ENCODE measurements at places on chromosomes 4 and X.

DNA sequence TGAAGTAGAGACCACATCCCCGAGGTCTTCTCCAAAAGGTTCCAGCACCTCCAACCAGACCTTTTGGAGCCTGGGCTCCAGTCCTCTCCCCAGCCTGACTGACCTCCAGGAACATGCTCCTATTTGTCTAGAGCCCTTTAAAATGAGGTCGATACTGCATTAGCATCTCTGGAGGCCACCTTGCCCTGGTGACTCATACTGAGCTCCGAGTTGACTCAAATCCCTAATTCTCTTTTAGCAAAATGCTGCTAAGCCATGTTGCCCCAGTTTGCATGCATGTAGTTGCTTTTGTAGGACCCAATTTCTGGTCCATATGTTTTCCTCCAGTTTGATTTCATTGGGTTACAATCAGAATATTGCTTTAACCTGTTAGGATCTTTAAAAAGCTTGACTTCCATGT is 43.5 kb upstream of the CITED1 start:
- no peak for DNase-seq

DNA sequence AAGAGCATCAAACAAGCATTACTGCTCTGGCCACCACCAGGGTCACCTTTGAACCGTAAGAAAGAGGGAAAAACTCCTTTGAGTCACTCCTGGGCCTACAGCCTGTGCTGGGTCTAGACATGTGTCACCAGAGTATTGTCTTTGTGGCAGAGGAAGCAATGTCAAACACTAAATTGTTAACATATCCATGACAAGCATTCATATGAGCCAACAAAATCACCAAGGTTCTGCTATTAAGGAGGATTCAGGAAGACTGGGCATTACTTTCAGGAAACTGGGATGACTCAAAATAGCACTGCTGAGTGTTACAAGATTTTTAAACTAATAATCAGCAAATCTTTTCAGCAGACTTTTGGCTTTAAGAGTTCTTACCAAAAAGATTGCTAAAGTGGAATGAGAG is 28.1 kb downstream of the LGI2 start:
- DNase-seq, result no peak

- no peak for DNase-seq
Measured at GRCh38 chr4:123812066-123812390, 415.4 kb downstream of the SPRY1 start.

GRCh38 chr4:56757261-56757746 is 64.2 kb downstream of the SPINK2 start:
- peak; percentile 4 for DNase-seq

DNA sequence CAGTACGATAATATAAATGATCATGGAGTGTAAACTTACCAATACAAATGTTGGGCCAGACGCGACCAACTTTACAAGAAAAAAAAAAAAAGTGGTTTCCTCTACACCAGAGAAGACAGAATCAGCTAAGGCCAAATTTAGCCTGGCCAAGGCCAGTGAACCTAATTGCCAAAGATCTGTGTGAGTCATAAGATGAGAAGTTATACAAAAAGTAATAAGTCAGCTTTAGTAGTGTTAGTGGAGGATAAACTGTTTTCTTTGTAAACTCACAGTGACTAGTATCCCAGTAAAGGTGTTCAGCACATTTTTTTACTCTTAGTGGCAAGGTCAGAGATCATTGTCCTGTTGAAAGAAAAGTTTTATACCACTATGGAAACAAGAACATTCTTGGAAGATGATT is 531.4 kb upstream of the TECRL start:
- DNase-seq, result no peak

DNA sequence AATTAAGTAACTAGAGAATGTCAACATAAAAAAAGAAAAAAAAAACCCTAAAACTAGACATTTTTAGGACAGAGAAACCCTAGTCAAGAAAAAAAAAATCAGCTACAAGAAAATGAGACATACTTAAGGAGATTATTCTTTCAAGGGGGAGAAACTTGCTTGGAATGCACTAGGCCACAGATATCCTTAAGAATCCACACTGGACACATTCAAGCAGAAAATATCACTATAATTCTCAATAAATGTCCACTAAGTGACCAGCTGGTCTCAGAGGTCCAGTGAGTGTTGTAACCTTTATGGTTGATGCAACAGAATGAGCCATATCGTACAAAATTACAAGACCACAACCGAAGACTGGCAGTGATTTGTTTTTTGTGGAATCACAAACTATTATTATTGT is 15.6 kb upstream of the IBSP start:
- no peak for DNase-seq

DNA sequence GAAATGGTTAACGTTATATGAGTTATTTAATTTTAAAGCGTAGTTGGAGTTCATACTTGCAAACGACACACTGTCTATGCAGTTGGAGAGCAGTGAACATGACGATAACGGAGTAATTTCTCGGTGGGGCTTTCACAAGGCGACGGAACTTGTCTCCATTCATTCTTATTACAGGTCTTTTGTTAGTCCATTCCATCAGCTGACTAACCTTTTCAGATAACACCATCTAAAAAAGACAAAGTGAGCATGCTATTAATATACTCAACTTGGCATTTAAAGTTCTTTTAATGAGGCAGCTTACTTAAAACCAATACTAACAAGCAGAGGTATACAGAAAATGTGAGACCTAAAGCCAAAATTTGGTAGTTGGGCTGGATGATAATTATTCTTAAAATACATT is 19.9 kb downstream of the MAGT1 start:
- no peak for DNase-seq

GRCh38 chrX:138748480-138748879 is 37.0 kb upstream of the FGF13 start:
- no peak for DNase-seq

- DNase-seq, result no peak
Measured at GRCh38 chr4:117324851-117325491, 239.6 kb upstream of the TRAM1L1 start.

- no peak for DNase-seq
Measured at GRCh38 chrX:140799216-140799615, 89.7 kb downstream of the LINC00632 start.

DNA sequence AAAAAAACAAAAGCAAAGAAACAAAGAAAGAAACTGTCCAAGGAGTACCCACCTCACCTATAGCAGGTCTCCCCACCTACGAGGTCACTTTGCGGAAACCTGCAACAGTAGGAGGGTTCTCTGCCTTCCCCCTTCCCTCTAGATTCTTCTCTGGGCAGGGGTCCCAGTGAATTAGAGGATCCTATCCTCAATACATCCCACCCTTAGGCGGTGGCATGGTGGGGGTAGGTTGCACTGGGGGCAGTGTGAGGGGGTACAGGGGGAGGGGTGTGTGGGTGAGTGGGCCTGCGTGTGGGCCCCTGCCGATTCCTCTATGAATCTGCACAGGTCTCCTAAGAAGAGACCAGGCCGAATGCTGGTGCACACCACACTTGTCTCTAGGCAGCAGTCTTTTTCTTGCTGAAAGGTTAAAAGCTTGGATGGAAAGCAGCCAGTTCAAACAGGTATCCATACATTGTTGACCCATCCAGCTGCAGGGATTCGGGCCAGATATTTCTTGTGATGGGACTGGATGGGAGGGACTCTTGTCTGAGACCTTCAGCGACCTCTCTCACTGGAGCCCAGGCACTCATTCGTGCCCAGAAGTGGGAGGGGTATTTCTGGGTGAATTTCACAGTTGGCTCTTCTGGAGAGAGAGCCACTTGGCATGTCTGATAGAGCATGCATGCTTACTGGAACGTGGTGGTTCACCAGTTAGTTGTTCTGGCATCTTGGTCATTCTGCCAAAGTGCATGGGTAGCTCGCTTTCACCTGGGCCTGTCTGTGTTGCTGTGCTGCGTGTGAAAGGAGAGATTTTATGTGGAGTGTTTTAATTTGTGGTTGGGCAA is 65.6 kb downstream of the NBDY start:
- no peak for DNase-seq

- no peak for DNase-seq
Measured at GRCh38 chrX:38402118-38402517, 49.7 kb downstream of the OTC start.

DNA sequence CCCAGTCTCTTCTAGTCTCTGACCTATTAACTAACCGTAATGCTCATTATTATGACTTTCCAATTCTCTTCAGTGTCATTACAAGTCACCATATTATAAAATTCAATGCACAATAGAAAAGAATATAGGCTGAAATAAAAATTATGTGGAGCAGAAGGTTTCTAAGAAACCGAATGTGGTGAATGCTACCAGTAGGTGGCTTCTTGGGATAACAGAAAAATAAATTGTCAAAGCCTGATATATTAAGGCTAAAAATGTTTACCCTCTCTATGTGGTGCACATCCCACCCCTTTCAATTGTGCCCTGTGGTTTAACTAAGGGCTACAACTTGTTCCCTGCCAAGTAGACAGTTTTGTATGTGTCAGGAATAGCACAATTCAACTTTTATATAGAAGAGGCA is 624.6 kb upstream of the TECRL start:
- DNase-seq, result no peak

GRCh38 chr4:62560858-62561257 is 1360.7 kb downstream of the ADGRL3 start:
- DNase-seq, result no peak

GRCh38 chrX:43559644-43560043 is 96.5 kb upstream of the MAOA start:
- DNase-seq, result no peak

GRCh38 chr4:149164282-149164681 is 651.4 kb downstream of the IQCM start:
- no peak for DNase-seq

GRCh38 chrX:141787655-141788054 is 50.5 kb upstream of the MAGEC3 start:
- no peak for DNase-seq

- no peak for DNase-seq
Measured at GRCh38 chr4:159250751-159251325, 148.0 kb downstream of the RAPGEF2 start.

DNA sequence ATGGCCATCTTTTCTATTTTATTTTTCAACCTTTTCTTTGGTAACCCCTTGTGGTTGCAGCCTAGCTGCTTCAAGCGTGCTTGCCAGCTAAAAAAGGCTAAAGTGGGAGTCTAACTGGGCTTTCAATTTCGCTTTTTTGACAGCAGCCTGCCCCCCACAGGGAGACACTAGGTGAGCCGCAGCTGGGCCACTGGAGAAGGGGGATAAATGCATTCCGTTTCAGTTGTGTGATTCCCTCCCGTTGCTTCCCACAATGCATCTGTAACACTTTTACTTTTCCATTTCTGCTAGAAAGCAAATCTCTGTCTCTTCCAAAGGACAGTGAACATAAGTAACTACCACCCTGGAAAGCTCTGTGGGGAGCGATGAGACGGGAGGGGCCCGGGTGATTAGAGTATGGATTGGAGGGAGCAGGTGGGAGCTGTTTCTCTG is 86.3 kb upstream of the RAPGEF2 start:
- no peak for DNase-seq

DNA sequence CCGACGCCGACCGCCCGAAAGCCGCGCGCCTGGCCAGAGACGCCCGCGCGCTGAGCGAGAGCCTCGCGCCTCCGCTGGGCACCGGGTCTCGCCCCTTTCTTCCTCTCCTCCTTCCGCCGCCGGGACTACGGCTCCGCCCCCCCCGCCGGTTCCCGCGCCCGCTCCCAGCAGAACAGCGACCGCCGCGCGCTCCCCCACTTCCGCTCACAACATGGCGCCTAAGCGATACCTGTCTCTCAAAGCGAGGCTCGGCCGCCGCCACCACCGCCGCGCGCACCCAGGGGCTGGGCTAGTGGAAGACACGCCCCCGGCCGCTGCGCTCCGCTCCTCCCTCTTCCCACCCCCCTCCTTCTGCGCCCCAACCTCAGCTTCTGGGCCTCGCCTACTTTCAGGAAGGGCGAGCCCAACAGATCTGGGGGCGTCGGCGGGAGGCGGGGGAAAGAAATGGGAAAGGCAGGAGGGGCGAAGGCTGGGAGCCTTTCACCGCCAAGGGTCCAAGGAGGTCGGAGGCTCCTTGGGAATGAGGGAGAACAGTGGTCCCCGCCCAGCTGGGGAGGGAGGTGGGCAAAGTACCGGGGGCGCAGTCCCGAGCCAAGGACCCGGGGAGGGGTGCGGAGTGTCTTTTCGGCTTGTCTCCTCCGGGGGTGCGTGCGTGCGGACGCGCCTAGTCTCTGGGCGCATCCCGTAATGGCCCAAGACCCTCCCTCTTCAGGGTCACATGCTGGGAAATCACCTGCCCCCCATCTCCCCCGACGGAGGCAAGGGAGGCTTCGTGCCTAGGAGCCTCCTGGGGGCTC is at the start of gene RPS6KA3:
TSS of gene RPS6KA3 (minus strand) at position 100 of the 797 bp plus-strand sequence. CDS start 277 bp downstream, outside the sequence.
- DNase-seq, result peak; percentile 70

GRCh38 chr4:146342600-146343192 is 128.4 kb downstream of the REELD1 start:
- no peak for DNase-seq

GRCh38 chrX:70437011-70437410 is 7.6 kb upstream of the DLG3 start:
- DNase-seq, result no peak

DNA sequence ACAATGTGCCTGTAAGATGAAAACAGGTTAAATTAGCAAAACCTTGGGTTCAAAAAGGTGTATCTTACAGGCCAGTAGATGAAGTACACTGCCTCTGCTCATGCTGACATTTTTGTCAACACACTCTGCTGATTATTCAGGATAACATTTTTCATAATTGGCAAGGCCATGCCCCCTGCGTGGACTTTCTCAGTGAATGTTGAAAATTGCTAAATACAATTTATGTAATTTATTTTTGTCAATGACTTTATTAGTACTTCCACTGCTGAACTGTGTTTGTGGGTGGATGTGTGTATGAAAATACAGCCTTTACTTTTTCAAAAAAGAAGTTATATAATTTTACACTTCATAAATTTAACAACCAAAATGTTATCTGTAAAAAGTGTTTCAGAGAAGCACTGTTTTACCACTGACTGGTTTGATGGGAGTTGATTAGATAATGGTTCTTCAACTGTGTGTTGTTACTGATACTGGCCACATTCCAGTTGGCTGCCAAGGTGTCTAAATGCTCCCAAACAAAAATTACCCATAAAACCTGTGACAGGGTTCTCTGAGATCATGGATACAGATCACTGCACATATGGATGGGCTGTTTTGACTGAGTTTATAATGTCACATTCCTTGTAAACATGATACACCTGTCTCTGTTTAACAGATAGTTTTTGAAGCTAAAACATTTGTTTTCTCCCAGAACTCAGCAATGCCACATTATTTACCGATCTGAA is 151.9 kb upstream of the SLC7A11 start:
- no peak for DNase-seq

DNA sequence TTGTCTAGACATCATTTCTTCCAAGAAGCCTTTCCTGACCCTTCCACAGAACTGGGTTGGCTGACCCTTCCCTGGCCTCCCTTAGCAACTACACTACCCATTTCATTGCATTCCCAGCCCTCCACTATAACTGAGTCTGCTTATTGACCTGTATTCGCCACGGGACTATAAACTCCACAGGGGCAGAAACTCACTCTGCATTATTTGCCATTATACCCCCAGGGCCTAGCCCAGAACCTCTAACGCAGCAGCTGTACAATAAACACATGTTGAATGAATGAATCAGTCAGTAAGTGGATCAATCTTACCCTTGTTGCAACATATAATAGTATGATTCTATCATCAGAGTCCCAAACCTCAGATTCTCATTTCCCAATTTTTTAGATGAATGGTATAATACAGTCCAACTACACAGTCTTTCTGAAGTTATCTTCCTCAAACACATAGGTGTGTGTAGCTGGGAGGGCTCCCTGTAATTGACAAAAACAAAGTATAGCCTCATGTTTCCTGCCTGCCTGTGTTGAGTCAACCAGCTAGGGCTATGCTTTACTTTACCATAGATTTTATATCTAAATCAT is 209.3 kb downstream of the CHIC2 start:
- DNase-seq, result no peak
